ENCODE measurements at places on chromosomes 16 and 17.

DNA sequence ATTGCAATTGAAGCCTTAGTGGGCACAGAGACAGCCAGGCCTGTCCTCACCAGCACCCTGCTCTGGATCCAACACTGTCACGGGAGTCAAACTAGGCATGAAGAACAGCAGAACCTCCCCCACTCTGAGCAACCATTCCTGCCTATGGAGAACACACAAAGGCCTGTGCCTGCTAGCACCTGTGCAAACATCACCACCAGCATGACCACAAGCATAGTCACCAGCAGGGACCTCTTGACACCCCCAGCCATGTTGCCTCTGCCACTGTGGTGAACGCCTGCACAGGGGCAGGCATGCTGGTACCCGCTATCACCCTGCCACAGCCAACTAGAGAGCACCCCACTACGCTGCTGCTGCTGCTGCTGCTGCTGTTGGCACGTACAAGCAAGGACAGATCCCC is 51.7 kb downstream of the CMC2 start:
- no peak for DNase-seq

DNA sequence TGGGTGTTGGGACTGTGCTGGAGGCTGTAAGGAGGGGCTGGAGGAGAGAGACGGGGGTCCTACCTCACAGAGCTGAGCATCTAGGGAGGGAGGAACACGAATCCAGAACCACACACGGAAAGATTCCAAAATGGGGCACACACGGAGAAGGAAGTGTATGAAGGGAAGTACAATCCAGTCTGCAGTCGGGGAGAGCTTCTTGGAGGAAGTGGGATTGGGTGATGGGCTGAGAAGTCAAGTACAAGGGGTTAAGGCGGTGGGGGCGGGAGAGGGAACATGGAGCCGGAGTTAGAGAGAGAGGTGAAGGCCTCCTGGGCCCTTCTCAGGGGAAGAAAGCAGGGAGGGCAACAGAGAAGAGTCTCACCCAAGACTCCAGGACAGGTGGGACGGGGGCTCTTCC is 107.5 kb upstream of the CREBBP start:
- DNase-seq, result no peak

- no peak for DNase-seq
Measured at GRCh38 chr16:89613231-89613953, at the start of gene DPEP1. Gene DPEP1, plus strand, starts transcription at chr16:89613642. Its CDS starts 16,769 bp downstream, at chr16:89630411.

GRCh38 chr16:57893217-57893558 is 77.7 kb downstream of the CNGB1 start:
- no peak for DNase-seq

GRCh38 chr17:74245145-74245831 is 28.7 kb upstream of the DNAI2 start:
- no peak for DNase-seq

- peak; percentile 81 for DNase-seq
Measured at GRCh38 chr17:40547079-40547784, 18.0 kb downstream of the CCR7 start.

DNA sequence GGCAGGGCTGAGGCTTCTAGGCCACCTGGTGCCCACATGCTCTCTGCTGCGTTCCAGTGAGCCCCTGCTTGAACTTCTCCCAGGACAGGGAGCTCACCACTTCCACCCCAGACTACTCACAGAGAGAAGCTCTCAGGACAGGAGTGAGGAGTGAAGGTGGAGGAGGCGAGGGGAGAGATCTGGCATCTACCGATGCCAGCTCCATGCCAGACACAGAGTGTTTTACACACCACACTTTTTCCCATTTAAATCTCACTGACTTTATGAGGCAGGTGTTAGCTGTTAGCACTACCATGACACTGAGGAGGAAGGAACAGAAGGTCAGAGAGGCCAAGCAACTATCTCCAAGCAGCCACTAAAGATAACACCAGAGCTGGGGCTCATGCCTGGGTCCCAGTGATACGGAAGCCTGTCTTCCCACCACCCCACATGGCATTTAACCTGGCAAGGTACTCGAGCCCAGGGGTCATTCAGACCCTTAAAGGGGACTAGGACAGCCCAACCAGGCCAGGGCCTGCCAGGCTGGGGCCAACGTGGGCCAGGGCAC is 6.8 kb downstream of the FAM83G start:
- no peak for DNase-seq

GRCh38 chr16:10941127-10941933 is 938 bp downstream of the DEXI start:
- no peak for DNase-seq

DNA sequence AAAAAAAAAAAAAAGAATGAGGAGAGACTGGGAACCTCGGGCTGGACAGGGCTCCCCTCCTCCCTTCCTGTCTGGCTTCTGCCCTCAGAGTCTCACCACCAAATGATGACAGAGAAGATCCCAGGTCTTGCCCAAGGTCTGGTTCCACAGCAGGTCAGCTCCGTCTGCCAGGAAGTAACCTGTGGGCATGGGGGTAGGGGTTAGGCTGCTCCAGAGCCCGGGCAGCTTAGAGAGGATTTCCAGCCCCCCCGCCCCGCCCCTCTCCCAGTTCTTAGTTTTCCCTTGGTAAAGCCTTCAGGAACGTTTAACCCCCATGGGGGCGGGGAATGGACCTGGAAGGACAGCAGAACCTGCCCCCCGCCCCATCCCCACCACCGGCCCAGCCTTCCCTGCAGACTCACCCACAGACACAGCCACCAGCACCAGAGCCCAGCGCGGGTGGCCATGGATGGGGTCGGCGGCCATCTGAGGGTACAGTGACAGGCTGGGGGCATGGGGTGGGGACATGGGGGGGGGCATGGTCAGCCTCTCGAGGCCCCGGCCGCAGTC is 700 bp downstream of the TLCD2 start:
- DNase-seq, result no peak

- no peak for DNase-seq
Measured at GRCh38 chr17:33209671-33210070, 83.4 kb downstream of the ASIC2 start.

GRCh38 chr17:49018748-49019147 is 21.6 kb downstream of the IGF2BP1 start:
- no peak for DNase-seq

DNA sequence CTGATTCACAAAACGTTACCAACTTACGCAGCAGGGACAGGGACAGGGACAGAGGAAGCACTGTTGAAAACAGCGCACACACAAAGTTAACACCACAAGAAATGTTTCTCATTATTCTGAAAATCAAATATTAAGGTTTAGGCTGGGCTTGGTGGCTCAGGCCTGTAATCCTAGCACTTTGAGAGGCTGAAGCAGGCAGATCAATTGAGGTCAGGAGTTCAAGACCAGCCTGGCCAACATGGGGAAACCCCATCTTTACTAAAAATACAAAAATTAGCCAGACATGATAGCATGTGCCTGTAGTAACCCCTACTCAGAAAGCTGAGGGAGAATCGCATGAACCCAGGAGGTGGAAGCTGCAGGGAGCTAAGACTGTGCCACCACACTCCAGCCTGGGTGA is 4.2 kb downstream of the CYTH1 start:
- peak; percentile 32 for DNase-seq

DNA sequence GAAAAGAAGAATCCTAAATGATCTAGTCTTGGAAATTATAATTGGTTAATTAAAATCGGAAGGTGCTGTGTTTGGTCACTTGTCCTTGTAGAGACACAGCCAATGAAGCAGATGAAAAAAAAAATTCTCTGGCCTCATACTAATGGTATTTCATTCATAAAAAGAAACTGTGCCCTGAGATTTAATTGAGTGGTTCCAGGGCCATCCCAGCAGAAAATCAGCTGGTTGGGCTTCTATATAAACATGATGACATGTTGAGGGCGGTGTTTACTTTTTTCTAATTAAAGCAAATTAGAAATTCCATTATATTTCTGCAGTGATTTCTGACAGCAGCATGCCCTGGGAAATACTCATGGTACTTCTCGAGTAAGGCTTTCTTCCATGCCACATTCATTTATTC is 191.9 kb upstream of the KCNJ16 start:
- DNase-seq, result no peak

DNA sequence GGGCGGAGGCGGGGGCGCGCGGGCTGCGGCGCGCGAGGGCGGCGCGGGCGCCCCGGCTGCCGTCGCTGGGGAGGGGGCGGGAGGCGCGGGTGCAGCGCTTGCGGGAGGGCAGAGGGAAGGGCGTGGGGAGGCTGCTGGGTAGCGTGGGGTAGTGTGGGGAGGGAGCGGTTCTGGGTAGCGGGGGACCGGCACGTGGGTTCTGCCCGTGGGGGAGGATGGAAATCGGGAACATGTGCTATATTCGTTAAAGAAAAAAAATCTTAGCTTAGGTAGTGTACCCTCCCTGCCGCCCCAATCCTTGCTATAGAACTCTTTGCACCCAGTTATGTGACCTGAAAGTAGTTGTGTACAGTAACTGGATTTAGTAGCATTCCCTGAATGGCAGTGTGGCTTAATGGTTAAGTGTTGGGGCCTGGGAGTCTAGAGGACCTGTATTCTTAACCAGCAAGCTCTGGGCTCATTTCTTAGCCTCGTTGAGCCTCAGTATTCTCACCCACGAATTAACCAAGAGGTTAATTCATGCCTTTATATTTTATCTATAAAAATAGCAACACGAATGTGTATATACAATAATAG is 646 bp downstream of the RABEP1 start:
- peak; percentile 52 for DNase-seq

DNA sequence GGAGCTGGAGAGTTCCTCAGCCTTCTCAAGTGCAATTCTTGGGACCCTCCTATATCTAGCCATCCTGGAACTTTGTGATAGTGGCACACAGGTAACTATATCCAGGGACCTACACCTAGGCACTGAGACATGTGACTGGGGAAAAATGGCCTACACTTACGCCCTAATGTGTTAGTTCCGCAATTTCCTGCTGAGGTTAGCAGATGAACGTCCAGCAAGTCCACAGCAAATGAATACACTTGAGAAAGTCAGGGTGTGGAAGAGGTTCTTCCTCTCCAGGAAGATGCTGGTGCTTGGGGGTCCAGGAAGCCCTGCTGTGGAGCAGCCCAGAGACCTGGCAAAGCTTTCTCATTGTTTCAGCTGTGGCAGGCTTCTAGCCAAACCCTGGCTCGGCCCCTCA is 20.8 kb downstream of the PIK3R5 start:
- DNase-seq, result no peak

- no peak for DNase-seq
Measured at GRCh38 chr17:74052993-74053711, 150.3 kb upstream of the RPL38 start.

- DNase-seq, result no peak
Measured at GRCh38 chr17:65418622-65419021, 142.8 kb downstream of the AXIN2 start.

GRCh38 chr16:49658531-49658930 is 197.4 kb downstream of the ZNF423 start:
- no peak for DNase-seq

DNA sequence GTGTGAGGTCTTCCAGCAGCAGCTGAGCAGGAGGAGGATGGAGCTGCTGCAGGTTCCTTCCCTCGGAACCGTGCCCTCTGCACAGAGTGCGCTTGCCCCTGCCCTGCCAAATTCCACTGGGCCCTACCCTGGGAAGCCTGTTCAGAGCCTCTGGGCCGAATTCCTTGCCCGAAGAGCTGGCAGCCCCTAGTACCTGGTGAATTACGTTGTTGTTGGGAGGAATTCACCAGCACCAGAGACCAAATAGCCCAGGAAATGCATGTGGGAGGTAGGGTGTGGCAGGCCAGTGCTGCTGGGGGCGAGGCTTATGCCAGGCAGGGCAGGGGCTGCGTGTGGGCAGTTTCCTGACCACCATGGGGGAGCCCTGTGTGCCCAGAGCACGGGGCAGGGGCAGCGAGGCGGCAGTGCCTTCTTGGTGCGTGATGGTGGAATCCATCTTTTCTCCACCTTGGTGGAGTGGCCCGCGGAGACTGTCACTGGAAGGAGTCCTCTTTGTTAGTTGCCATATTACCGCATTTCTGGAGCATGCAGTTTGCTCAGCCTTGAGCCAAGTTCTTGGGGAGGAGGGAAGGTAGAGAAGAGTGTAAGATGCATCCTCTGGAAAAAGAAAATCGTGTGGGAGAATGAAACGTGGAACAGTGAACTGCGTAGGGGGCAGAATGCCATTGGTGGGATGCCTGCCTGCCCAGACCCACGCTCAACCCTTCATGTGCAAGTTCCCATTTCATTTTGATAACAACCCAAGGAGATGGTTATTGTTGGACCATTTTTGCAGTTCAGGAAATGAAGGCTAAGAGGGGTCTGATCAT is 2.3 kb downstream of the MRC2 start:
- no peak for DNase-seq

DNA sequence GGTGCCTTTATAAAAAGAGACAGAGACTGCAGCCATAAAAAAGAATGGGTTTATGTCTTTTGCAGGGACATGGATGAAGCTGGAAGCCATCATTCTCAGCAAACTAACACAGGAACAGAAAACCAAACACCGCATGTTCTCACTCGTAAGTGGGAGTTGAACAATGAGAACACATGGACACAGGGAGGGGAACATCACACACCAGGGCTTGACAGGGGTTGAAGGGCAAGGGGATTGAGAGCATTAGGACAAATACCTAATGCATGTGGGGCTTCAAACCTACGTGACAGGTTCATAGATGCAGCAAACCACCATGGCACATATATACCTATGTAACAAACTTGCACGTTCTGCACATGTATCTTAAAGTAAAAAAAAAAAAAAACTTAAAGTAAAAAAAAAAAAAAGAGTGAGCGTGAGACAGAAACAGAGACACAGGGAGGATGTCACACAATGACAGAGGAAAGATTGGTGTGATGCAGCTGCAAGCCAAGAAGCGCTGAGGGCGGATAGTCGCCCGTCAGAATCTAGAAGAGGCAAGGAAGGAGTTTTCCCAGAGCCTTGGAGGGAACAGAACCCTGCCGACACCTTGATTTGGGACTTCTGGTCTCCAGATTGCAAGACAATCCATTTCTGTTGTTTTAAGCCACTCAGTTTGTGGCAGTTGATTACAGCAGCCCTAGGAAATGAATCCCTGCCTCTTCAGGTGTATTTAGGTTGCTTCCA is 27.4 kb upstream of the TNS4 start:
- peak; percentile 6 for DNase-seq

DNA sequence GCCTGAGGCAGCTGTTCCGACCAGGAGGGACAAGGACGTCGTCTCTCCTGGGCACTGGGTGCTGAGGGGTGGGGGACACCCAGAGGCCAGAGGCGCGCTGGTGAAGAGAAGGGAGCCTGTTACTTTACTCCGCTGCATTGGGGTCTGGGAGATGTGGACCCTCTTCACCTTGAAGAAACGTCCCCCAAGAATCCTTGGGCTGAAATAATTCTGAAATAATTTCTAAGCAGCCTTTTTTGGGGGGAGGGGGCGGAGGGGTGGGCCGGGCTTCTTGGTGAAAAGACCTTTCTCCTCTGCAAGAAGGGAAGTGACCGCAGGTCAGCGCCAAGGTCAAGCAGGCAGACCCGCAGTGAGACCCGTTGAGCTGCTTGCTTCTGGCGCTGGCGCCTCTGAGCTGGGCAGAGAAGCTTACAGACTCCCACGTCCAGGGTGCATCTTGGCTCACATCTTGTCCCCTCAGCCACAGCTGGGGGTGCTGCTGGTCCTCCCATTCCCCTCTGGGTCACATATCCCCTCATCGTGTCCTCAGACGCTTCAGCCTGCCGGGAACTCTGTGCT is 1.1 kb downstream of the SYT17 start:
- no peak for DNase-seq

DNA sequence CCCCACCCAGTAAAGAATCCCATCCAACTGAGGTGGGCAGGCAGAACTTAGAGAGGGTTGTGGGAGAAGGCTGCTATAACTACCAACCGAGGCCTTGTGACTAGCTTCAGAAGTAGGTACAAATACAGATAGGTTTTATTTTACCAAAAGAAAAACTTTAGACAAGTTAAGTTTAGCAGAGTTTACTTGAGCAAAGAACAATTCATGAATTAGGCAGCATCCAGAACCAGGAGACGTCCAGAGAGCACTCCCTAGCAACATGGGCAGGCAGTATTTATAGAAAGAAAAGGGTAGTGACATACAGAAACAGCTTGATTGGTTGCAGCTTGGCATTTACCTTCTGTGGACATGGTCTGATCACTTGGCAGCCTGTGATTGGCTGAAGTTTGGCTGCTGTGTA is 42.1 kb downstream of the SLFN5 start:
- DNase-seq, result no peak
